Activated T-helper 1 cell treated with Interleukin-2 at 50 U/mL for 16 hours (primary cell): ENCODE measurements at places on chromosomes 11 and 22.

DNA sequence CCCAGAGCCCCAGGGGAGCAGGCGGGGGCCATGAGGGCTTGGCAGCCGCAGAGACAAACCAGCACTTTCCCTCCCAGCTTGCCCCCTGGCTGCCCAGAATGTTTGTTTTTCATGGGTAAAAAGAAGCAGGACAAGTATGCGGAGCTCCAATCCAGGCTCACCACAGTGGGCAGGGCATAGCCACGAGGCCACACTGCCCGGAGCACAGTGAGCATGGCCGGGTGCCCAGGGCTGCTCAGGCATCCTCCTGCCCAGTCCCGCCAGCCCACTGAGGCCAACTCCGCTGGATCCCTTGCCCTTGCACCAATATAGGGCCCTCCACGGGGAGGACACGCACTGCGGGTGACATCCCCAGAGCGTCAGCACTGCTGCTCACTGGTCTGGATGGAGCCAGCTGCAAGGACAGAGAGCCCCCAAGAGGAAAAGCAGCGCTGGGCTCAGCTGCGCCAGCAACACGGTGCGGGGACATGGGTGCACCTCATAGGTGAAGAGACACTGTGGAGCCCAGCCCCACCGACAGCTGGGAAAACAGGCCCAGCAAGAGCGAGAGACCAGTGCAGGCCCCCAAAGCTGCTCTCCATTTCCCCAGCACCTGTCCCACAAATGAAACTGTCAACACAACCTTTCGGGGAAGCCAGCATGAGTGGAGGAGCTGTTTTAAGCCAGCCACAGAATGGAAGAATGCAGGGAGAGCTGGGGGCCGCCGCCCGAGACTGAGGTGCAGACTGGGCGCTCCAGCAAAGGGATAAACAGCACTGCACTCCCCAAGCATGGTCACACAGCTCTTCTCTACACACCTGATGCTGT lies 24.8 kb downstream of the ARVCF start:
- DNase-seq, result no peak

DNA sequence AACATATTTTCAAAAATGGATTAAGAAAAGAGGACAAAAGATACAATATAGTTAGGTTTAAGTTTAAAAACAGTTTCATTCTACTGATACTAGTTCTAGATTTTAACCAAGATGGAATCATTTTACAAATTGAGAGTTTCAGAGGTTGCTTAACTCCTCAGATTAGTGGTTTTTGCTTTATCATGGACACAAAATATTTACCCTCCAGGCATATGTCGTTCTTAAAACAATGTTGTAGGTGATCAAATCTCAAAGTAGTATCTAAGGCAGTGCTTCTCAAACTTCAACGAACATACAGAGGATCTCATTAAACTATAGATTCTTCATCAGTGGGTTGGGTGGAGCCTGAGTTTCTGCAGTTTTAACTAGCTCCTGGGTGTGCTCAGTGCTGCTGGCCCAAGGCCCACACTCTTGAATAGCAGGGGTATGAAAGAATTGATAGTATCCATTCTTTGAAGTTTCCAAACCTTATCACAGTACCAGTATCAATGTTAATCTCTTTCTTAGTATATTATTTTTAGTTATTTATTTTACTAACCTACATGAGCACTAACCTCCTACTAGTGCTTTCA lies 48.0 kb downstream of the YAP1 start:
- DNase-seq, result no peak

DNA sequence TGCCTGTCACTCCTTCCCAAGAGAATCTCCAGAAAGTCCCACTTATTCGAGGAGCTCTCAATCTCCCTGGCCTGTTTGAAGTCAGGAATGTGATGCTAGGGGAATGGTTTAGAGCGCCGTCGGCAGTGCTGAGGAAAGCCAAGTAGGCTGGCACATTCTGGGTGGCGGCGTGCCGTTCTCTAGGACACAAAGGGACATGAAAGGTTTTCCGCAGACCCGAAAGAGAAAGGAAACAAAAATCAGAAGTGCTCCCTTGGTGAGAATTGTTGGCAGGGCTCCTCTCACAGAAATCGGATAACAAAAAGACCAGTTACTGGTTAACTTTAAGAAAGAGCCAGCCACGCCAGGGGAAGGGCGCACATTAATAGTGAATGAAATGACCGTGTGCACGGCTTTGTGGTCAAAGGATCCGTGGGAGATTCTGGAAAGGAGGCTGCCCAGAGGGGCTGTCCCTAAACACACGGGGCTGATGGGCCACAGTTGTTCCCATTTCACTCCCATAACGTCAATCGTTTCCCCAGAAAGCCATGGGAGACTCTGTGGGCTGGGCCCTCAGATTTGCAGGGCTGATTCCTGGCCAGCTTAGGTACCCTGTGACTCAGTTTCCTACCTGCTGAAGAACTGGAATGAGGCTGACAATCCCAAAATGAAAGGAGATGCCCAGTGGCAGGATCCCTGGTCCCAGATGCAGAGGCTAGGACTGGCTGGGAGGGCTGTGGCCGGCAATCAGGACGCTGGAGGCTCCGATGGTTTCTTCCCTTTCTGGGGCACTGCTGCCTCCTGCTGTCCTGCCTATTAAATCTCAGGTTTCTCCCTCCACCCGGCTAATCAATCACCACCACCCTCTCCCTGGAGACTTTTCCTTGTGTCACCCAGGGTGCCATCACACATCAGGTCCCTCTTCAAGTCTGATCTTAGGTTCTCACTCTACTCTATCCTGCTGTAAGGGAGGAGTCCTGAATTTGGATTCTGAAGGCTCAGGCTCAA lies 82.3 kb downstream of the RCN1 start:
- no peak for DNase-seq

GRCh38 chr11:11513422-11513821 lies 108.4 kb downstream of the GALNT18 start:
- DNase-seq, result no peak

DNA sequence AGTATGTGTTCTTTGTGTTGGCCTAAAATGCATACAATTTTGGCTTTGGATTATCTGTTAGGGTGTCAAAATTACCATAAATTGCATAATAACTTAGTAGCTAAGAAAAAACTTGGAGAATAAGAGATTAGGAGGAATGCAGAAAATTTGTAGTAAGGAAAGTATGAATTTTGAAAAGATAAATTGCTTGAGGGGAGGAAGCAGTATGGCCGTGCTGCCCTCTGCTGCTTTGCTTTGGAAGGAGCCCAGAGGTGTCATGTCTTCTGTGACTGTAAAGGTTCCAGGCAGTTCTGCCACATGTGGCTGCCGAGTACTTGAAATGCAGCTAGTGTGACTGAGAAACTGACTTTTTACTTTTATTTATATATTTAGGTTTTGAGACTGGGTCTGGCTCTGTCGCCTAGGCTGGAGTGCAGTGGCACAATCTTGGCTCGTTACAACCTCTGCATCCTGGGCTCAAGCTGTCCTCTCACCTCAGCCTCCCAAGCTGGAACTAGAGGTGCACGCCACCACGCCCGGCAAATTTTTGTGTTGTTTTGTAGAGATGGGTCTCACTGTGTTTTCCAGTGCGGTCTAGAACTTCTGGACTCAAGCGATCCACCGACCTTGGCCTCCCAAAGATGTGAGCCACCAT lies 1.8 kb downstream of the ADSL start:
- peak; percentile 43 for DNase-seq

GRCh38 chr11:45662665-45663485 lies 2.5 kb downstream of the CHST1 start:
- DNase-seq, result no peak

DNA sequence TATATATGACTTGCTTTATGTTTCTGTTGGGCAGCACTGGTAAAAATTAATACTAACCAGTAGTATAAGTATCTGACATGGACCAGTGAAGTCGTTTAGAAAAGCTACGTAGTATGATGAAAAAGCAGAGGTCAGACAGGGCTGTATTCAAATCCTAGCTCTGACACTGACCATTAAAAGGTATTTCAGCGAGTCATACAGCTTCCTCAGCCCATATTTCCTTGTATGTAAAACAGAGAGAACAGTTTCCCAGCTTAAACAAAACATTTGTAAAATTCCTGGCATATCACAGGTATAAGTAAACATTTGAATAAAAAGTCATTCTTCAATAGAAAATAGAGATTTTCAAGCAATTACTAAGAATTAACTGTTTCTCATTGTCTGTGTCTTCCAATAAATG lies 4.2 kb downstream of the NOX4 start:
- no peak for DNase-seq

DNA sequence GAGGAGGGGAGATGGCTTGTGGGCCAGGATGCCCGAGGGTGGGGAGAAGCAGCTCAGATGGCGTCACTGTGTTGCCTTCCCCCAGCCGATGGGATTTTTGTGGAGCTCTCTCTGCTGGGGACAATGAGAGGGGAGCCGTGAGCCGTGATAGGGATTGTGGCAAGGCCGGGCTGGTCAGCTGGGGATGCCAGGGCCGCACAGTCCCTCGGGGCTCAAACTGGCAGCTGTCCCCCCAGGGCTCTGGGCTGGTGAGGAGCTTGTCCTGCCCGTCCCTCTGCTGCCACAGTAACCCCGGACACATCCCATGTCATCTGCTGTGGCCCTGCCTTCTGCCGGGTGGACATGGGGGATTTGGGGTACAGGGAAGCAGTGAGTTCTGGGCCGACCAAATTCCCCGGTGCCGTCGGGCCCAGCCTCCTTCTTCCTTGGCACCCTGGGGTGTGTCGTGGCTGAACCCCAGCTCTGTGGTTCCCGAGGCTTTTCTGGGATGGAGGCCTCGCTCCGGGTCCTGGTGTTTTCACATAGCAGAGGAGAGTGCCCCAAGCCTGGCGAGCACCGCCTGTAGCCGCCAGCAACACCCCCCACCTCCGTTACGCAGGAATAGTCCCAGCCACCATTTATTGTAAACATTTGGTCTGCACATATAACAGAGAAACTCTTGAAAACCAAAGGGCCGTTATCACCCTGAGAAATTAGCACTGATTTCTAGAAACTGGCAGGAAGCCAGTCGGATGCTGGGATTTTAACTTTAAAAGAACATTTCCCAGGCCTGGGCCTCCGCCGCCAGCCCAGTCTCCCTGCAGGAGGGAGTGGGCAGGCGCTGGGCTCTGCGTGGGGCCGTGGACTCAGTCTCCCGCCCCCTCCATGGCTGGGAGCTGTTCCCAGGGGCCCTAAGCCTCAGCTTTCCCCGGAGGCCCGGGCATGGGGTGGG lies 9.9 kb downstream of the BRSK2 start:
- DNase-seq, result no peak

- peak; percentile 65 for DNase-seq
Observed at GRCh38 chr11:64251016-64251752, at the start of gene PLCB3. Gene PLCB3, plus strand, starts transcription at chr11:64251530. Its CDS starts 120 bp downstream, at chr11:64251650.

DNA sequence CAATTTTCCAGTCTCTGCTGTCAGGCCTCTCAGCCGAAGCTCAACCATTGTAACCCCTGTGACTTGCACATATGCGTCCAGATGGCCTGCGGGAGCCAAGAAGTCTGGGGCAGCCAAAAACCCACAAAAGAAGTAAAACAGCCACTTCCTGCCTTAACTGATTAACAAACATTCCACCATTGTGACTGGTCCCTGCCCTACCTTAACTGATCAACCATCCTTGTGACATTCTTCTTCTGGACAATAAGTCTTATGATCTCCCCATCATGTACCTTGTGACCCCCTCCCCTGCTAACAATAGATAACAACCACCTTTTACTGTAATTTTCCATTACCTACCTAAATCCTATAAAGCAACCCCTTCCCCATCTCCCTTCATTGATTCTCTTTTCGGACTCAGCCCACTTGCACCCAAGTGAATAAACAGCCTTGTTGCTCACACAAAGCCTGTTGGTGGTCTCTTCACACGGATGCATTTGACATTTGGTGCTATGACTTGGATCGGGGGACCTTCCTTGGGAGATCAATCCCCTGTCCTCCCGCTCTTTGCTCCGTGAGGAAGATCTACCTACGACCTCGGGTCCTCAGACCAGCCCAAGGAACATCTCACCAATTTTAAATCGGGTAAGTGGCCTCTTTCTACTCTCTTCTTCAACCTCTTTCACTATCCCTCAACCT lies 1.3 kb upstream of the NDUFC2 start:
- DNase-seq, result no peak

GRCh38 chr11:121437018-121437685 lies 15.0 kb upstream of the SORL1 start:
- no peak for DNase-seq

- DNase-seq, result no peak
Observed at GRCh38 chr11:304915-305843, 2.4 kb upstream of the IFITM2 start.

- no peak for DNase-seq
Observed at GRCh38 chr11:8684600-8685290, 2.2 kb downstream of the RPL27A start.
